SK-N-MC (cell line): ENCODE measurements at places on chromosomes 12 and 14.

DNA sequence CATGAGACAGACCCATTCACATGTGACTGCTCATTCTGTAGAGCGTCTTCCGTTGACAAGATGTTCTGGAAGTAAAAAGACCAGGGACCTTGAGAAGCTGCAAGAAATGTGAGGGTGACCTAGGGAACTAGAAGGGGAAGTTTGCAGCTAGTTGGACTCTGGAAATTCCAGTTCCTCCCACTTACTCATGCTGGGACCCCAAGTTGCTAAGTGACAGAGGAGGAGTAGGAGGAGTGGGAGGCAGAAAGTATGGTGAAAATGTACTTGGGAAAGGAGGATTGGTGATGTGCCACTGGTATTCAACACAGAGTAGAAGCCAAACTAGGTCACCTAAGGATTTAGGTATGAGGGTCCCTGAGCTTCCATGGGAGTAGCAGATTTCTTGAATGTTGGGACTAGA is 132.4 kb downstream of the KCNA5 start:
- no peak for DNase-seq

- no peak for DNase-seq
Measured at GRCh38 chr14:65986041-65986440, 500.1 kb upstream of the CCDC196 start.

- DNase-seq = no peak
Measured at GRCh38 chr14:20477211-20477876, 8.1 kb downstream of the PNP start.

GRCh38 chr12:21308785-21309184 is 25.9 kb downstream of the SLCO1A2 start:
- DNase-seq = no peak

DNA sequence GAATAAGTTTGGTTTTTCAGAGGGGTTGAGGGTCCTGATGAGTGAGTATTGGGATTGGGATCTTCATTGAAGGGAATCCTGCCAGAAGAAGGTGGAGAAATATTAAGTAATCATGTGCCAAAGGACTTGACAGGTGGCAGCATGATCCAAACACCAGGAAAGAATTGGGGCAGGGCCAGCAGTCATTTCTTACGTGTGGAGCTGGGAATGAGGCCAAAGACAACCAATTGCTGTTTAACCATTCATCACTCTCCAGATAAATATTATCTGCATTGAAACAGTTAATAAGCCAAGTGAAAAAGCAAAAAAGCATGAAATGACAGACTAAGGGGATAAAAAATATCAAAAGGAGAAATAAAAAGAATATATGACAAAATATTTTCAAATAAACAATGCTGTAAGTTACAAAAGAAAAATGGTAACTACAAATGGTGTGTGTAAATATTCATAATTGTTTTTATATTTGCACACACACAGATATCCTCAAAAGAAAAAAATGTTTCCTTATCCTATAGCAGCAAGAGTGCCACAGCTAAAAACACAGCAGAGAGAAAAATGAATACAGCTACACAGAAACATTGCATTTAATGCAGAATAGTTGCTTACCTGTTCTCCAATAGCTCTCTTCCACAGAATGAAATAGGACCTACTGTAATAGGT is 26.2 kb downstream of the C2CD5 start:
- no peak for DNase-seq
